ENCODE measurements at places on chromosomes 4 and X.

- DNase-seq = no peak
Observed at GRCh38 chr4:43846111-43846587, 602.5 kb downstream of the KCTD8 start.

GRCh38 chr4:930028-930551 is 2.0 kb downstream of the GAK start:
- no peak for DNase-seq

DNA sequence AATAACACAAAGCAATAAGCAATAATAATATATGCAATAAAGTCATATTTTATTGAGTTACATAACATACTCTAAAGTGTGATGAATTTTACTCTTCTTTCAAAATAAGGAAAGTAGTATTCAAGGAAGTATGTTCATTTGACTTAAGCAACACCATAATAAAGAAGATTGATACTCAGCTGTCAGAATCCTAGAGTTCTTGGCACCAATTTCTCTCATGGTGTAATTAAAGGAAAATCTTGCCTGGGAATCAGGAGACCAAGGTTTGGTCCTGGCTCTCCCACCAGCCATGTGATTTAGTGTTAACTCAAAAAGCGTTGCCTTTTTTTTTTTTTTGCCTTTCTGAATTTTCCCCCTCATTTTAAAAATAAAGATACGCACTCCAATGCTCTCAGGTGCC is 17.1 kb downstream of the MYOZ2 start:
- DNase-seq = no peak

GRCh38 chrX:136629084-136629750 is 18.7 kb upstream of the CD40LG start:
- no peak for DNase-seq

- DNase-seq = no peak
Observed at GRCh38 chrX:20609916-20610415, 343.3 kb upstream of the RPS6KA3 start.
